Fibroblast of the aortic adventitia (primary cell): ENCODE measurements at places on chromosomes 11 and 22. TPM values are rescaled to one million over a fixed set of nuclear protein-coding genes. Genes with fewer than 3 reads are reported as not detected.

HBB gene
- not detected in 2 replicates for total RNA-seq

PDGFD gene
- 32.4 and 37.4 TPM in 2 replicates for total RNA-seq

OR52A1 gene
- total RNA-seq, result not detected in 2 replicates

MN1 gene
- total RNA-seq, result 27.9 and 55.9 TPM in 2 replicates

GVQW3 gene
- 2.0 and 4.2 TPM in 2 replicates for total RNA-seq

RIMBP3B gene
- 0.09 TPM in 1 of 2 replicates, not detected in the other for total RNA-seq

APOL1 gene
- 10.3 and 29.4 TPM in 2 replicates for total RNA-seq

TCN2 gene
- 13.9 and 17.7 TPM in 2 replicates for total RNA-seq

RIMBP3C gene
- total RNA-seq, result 0.49 and 0.63 TPM in 2 replicates

DNA sequence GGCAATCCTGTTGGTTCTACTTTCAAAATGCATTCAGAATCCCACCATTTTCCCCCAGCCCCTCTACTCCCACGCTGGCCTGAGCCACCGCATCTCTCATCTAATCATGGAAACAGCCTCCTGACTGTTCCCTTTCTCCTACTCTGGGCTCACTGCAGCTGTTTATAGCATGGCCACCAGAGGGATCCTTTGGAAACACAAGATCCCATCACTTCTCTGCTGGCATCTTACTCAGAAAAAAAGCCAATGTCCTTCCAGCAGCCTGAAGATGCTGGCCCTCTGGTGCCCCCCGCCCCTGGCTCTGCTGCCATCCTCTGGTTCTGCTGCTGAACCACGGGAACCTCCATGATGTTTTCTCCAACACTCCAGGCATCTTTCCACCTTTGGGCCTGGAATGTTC, 11.1 kb downstream of the MS4A8 start:
- no peak for DNase-seq

DNA sequence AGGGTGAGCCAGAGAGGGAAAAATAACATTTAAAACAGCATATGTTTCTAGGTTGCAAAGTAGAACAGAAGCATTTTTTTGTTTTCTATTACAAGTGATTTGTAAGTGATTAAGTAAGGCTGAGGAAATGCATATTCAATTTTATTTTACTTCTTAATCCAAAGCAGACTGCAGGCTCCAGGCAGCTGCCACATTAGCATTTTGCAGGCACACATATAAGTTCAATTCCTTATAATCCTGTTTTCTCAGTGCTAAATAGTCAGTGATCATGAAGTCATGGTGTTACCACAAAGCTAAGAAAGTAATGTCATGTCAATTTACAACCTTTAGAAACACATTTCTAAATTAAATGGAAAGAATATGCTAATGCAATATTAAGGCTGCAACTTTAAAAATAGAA, 149.8 kb downstream of the CNTN5 start:
- no peak for DNase-seq

DNA sequence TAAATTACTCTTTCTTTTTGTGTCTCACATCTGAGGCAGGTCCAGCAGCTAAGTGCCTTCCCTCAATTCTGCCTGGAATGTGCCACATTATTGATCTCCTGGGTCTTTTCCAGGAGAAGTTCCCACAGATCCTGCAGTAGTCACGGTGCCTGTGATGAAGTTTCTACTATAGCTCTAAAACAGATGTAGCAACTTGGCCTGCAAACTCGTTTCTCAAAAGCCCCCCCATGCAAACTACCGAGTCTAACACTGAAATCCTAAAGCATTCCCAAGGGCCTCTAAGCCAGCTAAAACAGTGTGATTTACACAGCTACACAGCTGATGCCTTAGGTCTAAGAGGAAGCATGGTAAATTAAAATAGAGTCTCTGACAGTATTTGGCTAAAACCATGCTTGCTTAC, 54.3 kb downstream of the DDI1 start:
- no peak for DNase-seq

DNA sequence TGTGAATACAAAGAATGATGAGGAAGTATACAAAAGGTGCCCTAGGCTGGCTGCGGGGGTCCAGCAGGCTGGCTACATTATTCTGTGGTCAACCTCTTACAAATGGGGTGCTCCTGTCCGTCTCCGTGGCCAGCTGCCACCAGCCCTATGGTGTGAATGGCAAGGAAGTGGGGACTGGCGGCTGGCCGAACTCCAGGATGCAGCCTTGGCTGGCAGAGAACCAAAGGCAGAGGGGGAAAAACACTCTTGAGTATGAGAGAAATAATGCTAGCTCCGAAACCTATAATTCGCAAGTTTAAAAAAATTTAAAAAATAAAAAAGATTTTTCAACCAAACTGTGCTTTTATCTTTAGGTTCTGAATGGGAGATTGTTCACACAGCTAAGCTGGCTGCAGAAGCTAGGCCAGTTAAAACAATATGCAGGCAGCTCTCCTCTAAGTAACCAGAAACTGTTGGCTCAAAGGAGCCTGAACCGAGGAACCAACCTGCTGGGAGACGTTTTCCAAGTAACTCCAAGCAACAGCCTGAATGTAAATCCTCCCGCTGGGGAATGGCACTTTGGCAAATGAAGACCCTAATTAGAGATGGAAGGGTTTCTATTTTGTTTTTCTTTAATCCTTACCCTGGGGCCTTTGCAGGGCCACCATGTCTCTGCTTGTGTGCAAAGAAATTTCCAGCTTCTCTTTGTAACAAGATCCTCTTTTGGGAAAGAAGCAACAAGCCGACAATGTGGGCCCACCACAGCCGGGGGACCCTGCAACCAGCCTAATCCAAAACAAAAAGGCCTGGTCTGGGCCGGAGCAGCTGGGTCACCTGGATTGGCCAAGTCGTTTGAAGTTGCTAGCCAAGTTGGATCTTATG, 50.2 kb downstream of the C22orf31 start:
- no peak for DNase-seq

GRCh38 chr11:75547617-75548058, 14.4 kb upstream of the SERPINH1 start:
- DNase-seq, result peak; percentile 77

DNA sequence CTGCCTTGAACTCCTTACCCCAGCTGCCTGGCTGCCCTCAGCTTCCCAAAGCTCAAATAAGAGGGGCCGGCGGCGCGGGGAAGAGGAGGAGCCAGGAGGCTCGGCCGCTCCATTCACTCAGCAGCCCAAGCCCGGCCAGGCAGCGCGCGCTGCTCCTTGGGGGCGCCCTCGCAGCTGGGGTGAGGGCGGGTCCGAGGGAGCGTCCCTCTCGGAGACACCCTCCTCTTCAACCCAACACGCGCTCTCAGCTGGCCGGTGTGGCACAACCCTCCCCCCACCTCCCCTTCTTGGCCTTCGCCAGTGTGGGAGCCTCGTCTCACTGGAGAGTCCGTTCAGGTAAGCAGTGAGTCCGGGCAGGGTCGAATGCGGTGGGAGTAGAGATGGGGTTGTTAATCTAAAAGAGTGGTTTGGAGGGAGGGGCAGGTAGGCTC, at the start of gene WT1:
Gene WT1, minus strand, starts transcription at position 29 of the 431 bp plus-strand sequence.
- peak; percentile 13 for DNase-seq

DNA sequence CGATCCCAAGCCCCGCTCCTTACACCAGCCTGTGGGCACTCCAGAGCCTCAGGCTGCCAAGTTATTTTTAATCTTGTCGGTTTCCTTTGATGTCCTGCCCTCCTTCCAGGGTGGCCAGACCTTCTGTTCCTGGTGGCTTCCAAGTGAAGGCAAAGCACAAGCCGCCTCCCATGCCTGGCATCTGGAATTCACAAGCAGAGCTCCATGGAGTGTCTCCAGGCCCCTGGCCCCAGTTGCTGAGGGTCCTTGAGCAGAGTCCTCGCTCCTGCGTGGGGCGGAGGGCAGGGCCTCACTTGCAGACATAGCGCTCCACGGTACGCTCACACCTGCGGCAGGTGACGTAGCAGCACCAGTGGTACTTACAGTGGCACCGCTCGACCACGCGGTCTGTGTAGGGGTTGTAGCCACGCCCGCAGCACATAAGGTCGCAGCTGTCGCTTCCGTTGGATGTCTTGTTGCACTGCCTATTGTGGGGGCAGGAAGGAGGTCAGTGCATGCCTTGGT, 19.5 kb downstream of the WNT11 start:
- DNase-seq, result no peak

- DNase-seq, result peak; percentile 65
Measured at GRCh38 chr22:50252082-50253045, 1.3 kb upstream of the HDAC10 start.

GRCh38 chr11:133052537-133052936, 479.8 kb downstream of the OPCML start:
- no peak for DNase-seq

DNA sequence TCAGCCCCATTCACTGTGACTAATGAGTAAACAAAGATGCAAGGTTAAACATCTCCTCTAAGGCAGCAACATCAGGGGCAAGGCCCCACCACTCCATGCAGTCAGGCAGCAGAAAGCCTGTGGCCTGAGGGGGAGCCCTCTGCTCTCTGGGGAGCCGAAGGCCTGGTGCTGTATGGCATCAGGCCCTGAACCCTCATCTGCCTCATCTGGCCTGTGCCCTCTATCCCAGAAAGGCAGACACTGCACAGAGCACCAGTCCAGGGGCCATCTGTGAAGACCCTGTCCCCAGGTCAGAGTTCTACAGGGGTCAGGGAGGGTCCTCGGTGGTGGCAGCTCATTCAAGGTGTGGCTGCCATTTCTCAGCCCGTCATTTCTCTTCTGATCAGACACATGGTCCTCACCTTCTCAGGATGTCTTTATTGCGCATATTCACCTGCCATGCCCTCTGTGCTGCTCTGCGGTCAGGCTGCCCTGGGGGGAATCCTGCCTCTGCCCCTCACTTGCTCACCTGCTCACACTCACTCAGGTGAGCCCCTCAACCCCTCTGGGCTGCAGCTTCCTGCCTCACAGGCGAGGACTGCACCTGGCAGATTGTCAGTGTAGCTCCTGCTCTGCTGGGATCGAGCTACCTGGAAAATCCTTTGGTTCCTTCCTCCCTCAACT, 103.1 kb upstream of the PITPNB start:
- DNase-seq, result no peak

GRCh38 chr11:95346265-95346664, 115.3 kb upstream of the SESN3 start:
- DNase-seq, result no peak

GRCh38 chr22:35697142-35697541, 20.5 kb upstream of the APOL5 start:
- DNase-seq, result no peak

DNA sequence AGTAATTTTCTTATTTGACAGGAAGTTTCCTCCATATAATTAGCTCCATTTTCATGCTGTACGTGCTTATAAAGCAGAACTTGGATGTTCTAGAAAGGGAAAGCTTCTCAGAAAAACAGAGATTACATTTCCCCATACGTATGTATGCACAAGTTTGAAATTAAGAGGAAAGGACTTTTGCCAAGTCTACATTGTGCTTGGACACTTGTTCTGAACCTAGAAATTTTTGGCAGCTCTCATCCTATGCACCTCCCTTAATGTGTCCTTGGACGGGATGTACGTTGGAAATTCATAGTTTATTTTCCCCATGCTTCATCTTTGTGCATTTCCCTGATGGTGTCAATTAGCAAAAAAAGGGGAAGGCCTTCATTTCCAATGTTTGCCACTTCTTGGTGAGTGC, 322.7 kb downstream of the BLID start:
- peak; percentile 15 for DNase-seq

DNA sequence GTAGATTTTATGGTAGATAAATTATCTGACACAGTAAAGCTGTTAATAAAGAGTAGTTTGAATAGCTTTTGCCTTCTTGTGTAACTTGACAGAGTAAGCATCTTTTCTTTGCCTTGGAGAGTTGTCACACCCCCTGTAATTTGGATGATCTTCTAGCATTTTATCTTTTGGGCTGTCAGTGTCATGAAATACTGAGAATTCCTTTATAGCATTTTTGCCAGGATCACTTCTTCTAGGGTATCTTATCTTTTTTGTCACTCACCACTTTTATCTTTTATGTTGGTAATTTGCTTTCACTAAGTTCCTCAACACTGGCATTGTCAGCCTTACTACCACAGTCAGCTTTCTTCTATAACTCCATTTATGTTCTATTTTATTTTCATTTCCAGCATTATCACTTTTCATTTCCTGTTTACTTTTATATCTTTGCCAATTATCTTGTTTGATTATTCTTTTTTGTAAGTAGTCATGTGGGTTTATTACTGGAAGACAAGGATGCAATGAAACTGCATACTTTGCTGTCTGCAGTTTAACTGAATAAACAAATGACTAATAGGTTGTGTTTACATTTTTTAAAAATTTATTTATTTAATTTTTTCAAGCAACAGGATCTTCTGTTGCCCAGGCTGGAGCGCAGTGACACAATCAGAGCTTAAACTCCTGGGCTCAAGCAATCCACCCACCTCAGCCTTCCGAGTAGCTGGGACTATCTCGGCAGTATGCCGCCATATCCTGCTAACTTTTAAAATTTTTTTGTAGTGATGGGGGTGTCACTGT, 28.1 kb upstream of the ACAT1 start:
- DNase-seq, result no peak

GRCh38 chr11:75273411-75274391, 33.1 kb downstream of the TPBGL start:
- no peak for DNase-seq

- no peak for DNase-seq
Measured at GRCh38 chr11:23097891-23098290, 237.6 kb upstream of the CCDC179 start.

DNA sequence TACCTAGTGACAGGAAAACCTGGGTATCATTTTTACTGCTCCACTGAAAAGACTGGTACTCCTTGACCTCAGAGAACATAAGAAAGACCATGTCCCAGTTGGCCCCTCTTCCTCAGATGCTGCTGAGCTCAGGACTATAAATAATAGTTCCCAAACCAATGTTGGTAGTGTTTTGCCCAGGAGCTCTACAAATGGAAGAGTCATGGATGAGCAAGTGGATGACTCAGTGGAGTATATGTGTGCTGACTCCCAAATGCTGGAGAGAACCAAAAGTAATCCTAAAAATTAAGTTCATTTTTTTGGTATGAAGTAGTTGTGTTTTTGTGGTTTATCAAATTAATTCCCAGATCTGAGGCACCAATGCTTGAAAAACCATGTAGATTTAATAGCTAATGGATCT, 482.0 kb downstream of the KCNA4 start:
- peak; percentile 3 for DNase-seq

GRCh38 chr22:35608088-35608487, 9.0 kb downstream of the MB start:
- no peak for DNase-seq

DNA sequence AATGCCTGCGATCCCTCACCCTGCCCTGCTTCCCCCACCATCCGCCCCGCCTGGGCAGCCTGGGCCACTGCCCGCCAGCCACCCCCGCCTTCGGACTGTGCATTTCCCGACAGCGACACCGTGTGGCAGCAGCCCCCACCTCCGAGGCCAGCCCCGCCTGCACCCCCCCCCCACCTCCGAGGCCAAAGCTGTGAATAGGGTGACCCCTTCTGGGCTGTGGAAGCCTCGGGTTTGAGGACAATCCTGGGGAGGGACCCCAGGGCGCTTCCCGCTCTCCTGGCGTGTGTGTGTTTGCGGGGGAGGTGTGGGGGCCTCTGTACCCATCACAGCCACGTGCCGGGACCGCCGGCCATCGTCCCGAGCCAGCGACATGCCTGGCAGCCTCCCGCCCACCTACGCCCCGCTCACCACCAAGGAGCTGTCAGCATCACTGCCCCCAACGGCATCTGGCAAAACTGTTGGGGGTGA, 33.8 kb upstream of the PPARA start:
- peak; percentile 76 for DNase-seq

GRCh38 chr11:23540101-23540561, 679.9 kb upstream of the CCDC179 start:
- peak; percentile 49 for DNase-seq

- no peak for DNase-seq
Measured at GRCh38 chr22:30347255-30347892, 9.3 kb downstream of the SF3A1 start.
